ENCODE measurements at places on chromosomes 3 and 15.

GRCh38 chr3:25532431-25533162 is 104.5 kb downstream of the RARB start:
- peak; percentile 33 for DNase-seq

DNA sequence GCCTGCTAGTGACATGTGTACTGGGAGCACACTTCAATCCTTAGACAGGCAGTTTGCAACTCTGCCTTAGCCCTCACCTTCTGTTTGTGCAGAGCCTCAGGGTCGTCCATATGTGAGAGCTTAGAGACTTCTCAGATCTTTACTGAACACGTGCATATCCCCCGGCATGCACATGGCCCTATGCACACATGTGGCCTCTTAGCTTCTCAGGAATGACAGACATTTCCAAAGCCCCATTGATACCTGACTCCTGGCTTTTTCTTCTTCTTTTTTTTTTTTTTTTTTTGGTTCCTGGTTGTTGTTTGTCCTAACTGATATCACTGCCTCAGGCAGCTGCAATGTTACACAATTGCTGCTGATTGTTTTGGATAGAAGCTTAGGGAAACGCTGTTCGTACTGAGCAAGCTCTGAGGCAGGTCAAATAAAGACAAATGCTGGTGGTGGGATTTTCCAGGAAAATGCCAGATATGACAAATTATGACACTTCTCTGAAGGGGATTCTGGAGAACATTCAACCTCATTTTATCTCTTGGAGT is 107.2 kb upstream of the RGMA start:
- no peak for DNase-seq

DNA sequence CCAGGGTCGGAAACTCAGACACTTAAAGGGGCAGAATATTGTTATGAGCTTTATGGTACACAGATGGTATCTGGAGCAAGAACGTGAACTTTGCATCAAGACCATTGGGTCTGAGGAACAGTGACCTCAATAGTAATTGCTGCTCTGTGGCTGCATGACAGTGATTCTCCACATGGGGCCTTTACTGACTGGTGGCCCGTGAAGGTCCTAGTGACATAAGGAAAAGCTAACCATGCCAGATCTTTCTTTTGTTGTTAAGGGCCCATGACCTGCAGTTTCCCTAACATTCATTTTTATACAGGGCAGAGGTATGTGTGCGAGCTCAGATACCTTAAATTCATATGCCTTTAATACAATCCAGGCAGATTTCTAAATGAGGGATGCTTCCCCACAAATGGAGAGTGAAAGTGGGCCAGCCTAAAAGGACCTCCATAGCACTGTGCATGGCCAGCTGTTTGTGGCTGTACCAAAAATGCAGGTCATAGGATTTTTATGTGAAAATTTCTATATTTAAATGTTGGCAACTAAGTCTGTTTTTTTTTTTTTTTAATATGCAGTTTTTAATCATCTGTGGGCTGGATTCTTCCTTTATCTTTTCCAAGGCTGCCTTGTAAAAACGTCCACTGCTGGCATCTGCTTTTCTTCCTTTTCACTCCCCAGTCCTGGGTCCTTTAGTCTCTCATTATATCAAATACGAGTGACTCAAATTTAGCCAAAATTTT is 188.0 kb upstream of the IL12A start:
- DNase-seq: no peak

DNA sequence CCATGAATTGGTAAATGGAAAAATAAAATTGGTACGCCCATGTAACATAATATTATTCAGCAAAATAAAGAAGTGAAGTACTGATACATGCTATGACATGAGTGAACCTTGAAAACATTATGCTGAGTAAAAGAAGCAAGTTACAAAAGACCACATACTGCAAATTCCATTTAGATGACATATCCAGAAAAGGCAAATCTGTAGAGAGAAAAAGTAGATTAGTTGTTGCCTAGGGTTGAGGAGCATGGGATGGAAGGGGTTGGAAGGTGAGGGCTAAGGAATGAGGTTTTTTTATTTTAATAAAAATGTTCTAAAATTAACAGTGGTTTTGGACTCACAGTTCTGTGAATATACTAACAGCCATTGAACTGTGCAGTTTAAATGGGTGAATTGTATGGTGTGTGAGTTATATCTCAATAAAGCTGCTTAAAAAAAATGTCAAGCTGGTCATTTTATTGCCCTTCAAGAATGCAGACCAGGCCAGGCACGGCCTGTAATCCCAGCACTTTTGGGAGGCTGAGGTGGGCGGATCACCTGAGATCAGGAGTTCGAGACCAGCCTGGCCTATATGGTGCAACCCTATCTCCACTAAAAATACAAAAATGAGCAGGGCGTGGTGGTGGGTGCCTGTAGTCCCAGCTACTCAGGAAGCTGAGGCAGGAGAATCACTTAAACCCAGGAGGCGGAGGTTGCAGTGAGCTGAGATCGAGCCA is 8.1 kb upstream of the DLG1 start:
- peak; percentile 90 for DNase-seq

DNA sequence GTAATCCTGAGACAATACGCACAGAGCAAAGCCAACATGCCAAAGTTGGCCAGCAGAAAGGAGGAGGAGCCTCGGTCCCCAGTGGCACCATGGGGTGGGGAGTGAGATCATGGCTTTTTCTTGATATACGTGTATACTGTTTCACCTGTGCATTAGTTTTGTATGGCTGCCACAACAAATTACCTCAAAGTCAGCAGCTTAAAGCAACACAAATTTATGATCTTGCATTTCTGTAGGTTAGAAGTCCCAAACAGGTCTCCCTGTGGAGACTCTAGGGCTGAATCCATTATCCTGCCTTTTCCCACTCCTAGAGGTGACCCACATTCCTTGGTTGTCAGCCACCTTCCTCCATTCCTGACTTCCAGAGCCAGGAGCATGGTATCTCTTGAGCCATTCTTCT is 176.9 kb upstream of the NSMCE3 start:
- no peak for DNase-seq

GRCh38 chr3:184543256-184543655 is 18.3 kb upstream of the EPHB3 start:
- no peak for DNase-seq

All from IMR-90 (cell line).